ENCODE measurements at places on chromosomes 2 and 18.

GRCh38 chr2:11161747-11162146 lies 6.5 kb downstream of the SLC66A3 start:
- H3K4me3 ChIP-seq = no peak overlapping the region
- H3K27me3 ChIP-seq = no peaks in the 10 kb centered on the region
- H3K27ac ChIP-seq = no peak overlapping the region
- no peaks in the 10 kb centered on the region for H3K36me3 ChIP-seq

- no peak overlapping the region for H3K4me3 ChIP-seq
- H3K27ac ChIP-seq = no peak overlapping the region
- H3K4me1 ChIP-seq = no peaks in the 10 kb centered on the region
- H3K36me3 ChIP-seq = peaks cover 20% of the 10 kb centered on the region
- no peaks in the 10 kb centered on the region for H3K27me3 ChIP-seq
These were observed 11.4 kb downstream of the OSGEPL1 start for GRCh38 chr2:189751080-189751658.

- H3K27me3 ChIP-seq = peaks cover 33% of the 10 kb centered on the region
- no peak for DNase-seq
- no peak overlapping the region for H3K27ac ChIP-seq
These were observed 40.9 kb downstream of the CELF4 start for GRCh38 chr18:37524498-37525261.

GRCh38 chr2:157302492-157303099 lies 23.0 kb downstream of the ERMN start:
- H3K4me1 ChIP-seq = peaks cover 16% of the 10 kb centered on the region
- H3K4me3 ChIP-seq = no peak overlapping the region
- DNase-seq = no peak
- no peak overlapping the region for H3K27ac ChIP-seq

DNA sequence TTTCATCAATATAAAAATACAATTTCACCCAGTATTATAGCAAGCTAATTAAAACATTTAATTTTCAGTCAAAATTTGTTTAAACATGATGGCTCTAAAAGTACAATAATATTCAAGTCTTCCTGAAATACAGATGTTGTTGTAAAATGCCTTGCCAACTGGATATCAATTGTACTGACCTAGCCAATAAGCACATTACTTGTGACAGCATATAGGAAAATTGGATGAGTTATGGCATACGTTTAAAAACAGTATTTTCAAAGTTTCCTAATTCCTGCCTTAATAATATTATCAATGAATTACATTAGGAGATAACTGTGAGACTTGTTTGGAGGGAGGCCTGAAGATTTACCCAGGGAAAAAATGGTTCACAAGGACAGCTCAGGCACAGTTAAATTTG lies 336.9 kb upstream of the CDH20 start:
- no peak overlapping the region for H3K27ac ChIP-seq
- no peak for DNase-seq
- no peaks in the 10 kb centered on the region for H3K36me3 ChIP-seq
- no peaks in the 10 kb centered on the region for H3K27me3 ChIP-seq

Measured in activated T-helper 2 cell treated with anti-CD3 and anti-CD28 coated beads, Interferon-gamma antibody, Interleukin-2, Interleukin-4, amounts not matched to agents 10 μg/mL and 5 μg/mL and 100 μg/mL, durations not matched to agents 14 hours and 24 hours and 36 hours (primary cell).